Body of pancreas (tissue), 4 donors: ENCODE measurements at places on chromosomes 7 and 10.

GRCh38 chr7:27107391-27108381 lies 5.2 kb upstream of the HOXA2 start:
- H3K27ac ChIP-seq, result peak overlapping the region; percentile 66
- no peak overlapping the region for H3K4me3 ChIP-seq
- peaks cover 45% of the 10 kb centered on the region for H3K27me3 ChIP-seq
- no peak for DNase-seq

DNA sequence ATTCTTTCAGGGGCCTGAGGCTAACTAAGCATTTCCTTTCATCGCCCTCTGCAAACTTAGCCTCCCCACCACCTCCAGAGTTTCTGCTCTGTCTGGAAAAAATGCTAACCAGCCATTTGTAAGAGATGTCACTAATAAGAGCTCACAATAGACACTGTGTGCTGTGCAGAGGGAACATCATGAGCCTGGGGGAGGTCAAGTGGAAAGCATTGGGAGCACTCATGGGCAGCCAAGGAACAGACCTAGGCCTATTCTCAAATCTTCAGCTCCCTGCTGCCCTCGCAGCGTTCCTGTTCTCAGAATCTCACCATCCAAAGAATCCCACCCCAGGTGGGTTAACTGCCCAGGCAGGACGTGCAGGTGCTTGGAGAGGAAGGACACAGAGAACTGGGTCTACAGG lies 27.1 kb upstream of the GPAM start:
- H3K27me3 ChIP-seq, result no peaks in the 10 kb centered on the region
- no peaks in the 10 kb centered on the region for H3K4me1 ChIP-seq
- no peak overlapping the region for H3K4me3 ChIP-seq
- no peak for DNase-seq
- no peaks in the 10 kb centered on the region for H3K36me3 ChIP-seq

- no peaks in the 10 kb centered on the region for H3K36me3 ChIP-seq
- H3K4me1 ChIP-seq, result no peaks in the 10 kb centered on the region
- no peak overlapping the region for H3K4me3 ChIP-seq
- no peak for DNase-seq
- H3K27ac ChIP-seq, result no peak overlapping the region
These were observed 5.5 kb upstream of the LAMB4 start for GRCh38 chr7:108135446-108136190.

GRCh38 chr10:74453169-74453568 lies 302.1 kb downstream of the ADK start:
- H3K4me3 ChIP-seq, result no peak overlapping the region
- no peaks in the 10 kb centered on the region for H3K27me3 ChIP-seq
- H3K4me1 ChIP-seq, result no peaks in the 10 kb centered on the region
- DNase-seq, result peak; percentile 7
- no peak overlapping the region for H3K27ac ChIP-seq
- no peaks in the 10 kb centered on the region for H3K36me3 ChIP-seq

GRCh38 chr7:50869108-50869725 lies 86.5 kb upstream of the GRB10 start:
- peaks cover 27% of the 10 kb centered on the region for H3K4me1 ChIP-seq
- no peaks in the 10 kb centered on the region for H3K36me3 ChIP-seq
- H3K27ac ChIP-seq, result peak overlapping the region; percentile 81

DNA sequence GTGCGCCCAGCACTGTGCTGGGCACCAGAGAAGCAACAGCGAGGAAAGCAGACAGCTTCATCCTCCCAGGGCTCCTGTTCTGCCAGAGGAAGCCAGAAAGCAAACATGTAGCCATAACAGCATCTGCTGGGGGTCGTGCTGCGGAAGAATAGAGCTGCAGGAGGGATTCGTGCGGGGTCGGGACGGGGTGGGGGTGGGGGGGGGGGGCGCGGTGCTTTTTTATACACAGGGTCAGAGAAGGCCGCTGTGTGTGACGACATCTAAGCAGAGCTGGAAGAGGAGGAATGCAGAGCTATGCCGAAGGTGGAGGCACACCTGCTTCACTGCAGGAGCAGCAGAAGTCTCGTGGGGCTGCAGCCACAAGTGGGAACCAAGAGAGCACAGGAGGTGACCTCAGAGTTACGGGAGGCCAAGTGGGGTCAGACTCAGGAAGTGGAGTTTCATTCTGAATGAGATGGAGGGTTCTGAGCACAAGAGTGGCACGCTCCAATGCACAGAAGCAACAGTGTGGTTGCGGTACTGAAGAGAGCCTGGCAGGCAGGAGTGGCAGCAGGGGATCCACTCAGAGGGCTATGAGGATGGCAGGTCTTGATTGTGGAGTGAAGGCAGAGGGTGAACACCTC lies 11.1 kb downstream of the PKD1L1 start:
- H3K36me3 ChIP-seq, result no peaks in the 10 kb centered on the region
- H3K27me3 ChIP-seq, result no peaks in the 10 kb centered on the region
- no peak for DNase-seq
- H3K27ac ChIP-seq, result no peak overlapping the region

GRCh38 chr7:142025896-142026295 lies 30.2 kb downstream of the MGAM start:
- H3K4me1 ChIP-seq, result no peaks in the 10 kb centered on the region
- no peaks in the 10 kb centered on the region for H3K27me3 ChIP-seq
- no peak for DNase-seq
- no peak overlapping the region for H3K27ac ChIP-seq
- H3K4me3 ChIP-seq, result no peak overlapping the region

DNA sequence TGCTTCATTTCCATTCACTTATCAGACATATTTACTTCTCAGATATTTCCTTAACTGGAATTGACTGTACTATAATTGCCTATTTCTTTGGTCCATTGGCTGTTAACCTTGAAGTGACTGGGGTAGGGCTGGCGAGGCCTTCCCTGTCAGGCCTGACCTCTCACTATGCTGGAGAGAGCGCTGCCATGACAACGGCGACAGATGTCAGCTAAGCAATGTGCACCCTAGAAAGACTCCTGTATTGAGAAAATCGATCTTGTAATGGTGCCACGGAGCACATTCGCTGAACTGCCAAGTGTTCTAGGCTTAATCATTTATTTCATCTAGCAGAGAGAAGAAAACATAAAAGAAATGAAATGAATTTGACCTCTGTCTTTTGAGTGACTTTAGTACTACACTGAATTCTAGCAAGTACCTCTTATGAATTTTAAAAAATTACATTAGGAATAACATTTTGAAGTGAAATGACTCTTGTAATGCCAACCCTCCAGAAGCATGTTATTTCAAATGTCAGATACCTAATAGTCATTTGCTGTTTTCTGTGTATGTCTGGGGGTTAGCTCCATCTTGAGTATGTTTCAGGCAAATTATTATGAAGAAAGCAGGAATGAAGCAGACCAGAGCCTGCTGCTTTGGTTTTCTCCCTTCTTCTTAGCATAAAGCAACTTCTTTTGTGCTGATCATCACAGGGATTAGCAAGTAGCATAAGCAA lies 148.0 kb downstream of the SNX10 start:
- H3K27me3 ChIP-seq, result no peaks in the 10 kb centered on the region
- peaks cover 24% of the 10 kb centered on the region for H3K4me1 ChIP-seq
- no peak overlapping the region for H3K4me3 ChIP-seq
- no peak overlapping the region for H3K27ac ChIP-seq

GRCh38 chr7:105857009-105857952 lies 19.1 kb downstream of the ATXN7L1 start:
- H3K4me1 ChIP-seq, result no peaks in the 10 kb centered on the region
- DNase-seq, result no peak
- H3K27me3 ChIP-seq, result no peaks in the 10 kb centered on the region
- no peak overlapping the region for H3K4me3 ChIP-seq
- no peaks in the 10 kb centered on the region for H3K36me3 ChIP-seq

DNA sequence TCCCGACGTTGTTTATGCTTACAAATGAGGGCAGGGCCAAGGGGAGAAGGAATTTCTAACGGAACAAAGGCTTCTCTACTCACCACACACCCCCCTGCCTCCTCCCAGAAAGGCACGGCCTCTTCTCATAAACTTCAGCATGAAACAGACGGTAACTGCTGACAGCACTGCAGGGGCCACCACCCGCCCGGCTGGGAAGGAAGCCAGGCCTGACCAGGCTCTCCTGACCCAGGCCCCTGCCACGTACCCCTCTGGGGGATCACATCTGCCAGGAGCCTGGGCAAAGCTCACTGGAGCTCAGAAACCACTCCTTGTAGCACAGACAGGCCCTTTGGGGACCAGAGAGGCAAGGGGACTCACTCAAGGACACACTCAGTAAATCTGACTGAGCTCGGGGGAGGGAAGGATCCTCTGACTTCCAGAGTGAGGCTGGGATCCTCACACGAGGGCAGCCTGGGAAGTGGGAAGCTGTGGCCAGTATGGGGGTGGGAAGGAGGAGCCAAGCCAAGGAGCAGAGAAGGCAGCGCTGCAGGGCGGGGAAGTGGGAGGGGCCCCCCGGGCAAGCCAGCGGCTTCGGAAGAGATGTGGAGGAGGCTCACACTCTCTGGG lies 46.1 kb downstream of the ZCCHC24 start:
- no peaks in the 10 kb centered on the region for H3K27me3 ChIP-seq
- H3K27ac ChIP-seq, result no peak overlapping the region
- H3K4me1 ChIP-seq, result peaks cover 19% of the 10 kb centered on the region
- peak; percentile 76 for DNase-seq

DNA sequence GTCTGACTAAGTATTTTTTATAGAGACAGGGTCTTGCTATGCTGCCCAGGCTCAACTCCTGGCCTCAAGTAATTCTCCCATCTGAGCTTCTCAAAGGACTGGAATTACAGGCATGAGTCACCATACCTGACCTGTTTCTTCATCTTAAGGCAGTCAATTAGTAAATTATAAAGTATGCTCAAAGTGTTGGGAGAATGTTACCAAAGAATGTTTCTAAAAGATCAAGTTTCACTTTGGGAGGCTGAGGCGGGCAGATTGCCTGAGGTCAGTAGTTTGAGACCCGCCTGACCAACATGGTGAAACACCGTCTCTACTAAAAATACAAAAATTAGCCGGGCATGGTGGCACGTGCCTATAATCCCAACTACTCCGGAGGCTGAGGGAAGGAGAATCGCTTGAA lies 117.0 kb downstream of the ALOX5 start:
- H3K36me3 ChIP-seq, result no peaks in the 10 kb centered on the region
- peaks cover 11% of the 10 kb centered on the region for H3K4me1 ChIP-seq
- DNase-seq, result no peak
- no peak overlapping the region for H3K27ac ChIP-seq
- H3K4me3 ChIP-seq, result no peak overlapping the region

DNA sequence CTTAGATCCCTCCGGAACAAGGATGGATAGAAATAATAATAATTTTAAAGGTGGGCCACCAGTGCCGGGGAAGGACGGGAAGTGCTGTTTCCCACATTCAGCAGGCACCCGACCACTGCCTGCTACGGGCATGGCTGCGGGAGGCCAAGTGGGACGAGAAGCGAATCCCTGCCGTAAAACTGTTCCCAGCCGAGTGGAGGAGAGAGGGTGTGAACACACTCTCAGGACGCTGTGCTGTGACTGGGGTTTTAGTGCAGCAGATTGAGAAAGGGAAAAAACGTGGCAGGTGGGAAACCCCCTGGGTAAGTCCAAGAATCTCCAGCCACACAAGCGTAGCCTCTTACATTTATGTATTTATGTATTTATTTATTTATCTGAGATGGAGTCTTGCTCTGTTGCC lies 158.8 kb downstream of the DNAJB6 start:
- no peaks in the 10 kb centered on the region for H3K27me3 ChIP-seq
- H3K4me3 ChIP-seq, result no peak overlapping the region
- no peaks in the 10 kb centered on the region for H3K36me3 ChIP-seq
- H3K27ac ChIP-seq, result no peak overlapping the region
- no peak for DNase-seq

- no peak overlapping the region for H3K4me3 ChIP-seq
- peak; percentile 71 for DNase-seq
- H3K27me3 ChIP-seq, result no peaks in the 10 kb centered on the region
- H3K4me1 ChIP-seq, result peaks cover 22% of the 10 kb centered on the region
- H3K36me3 ChIP-seq, result no peaks in the 10 kb centered on the region
These were observed 5.7 kb downstream of the LDB3 start for GRCh38 chr10:86673827-86674581.

DNA sequence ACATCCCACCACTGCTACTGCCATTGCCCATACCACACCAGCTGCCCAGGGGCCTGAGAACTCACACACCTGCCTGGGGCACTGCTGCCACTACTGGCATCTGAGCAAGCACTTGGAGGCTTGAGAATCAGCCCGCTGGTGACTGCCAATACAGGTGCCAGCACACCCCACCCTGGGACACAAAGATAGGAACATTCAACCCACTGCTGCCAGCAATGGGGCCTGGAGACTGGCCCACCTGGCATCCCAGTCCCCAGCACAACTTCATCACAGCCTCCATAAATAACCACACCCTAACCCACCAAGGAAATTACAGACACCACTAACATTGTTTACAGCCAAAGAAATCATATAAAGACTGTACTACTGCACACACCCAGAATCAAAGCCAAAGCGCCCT lies 115.9 kb downstream of the SLC16A9 start:
- H3K4me3 ChIP-seq, result no peak overlapping the region
- no peak overlapping the region for H3K27ac ChIP-seq
- H3K4me1 ChIP-seq, result no peaks in the 10 kb centered on the region
- H3K36me3 ChIP-seq, result no peaks in the 10 kb centered on the region
- no peaks in the 10 kb centered on the region for H3K27me3 ChIP-seq
- peak; percentile 17 for DNase-seq

DNA sequence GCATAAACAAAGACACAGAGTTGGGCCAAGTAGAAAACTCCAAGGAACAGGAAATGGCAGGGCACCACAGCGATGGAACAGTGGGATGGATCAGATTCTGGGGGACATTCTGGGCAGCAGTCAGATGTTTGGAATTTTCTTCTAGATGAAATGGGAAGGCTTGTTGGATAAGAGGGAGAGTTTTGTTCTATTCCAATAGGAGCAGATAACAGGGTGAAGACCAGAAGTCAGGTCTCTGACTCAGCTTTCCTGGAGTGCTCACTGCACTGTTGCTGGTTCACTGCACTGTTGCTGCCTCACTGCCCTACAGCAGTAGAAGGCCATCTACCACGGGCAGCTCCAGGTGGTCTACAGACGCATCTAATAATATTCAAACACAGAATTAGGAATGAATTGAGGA lies 135.6 kb downstream of the ATE1 start:
- no peaks in the 10 kb centered on the region for H3K27me3 ChIP-seq
- DNase-seq, result no peak
- H3K27ac ChIP-seq, result no peak overlapping the region
- no peak overlapping the region for H3K4me3 ChIP-seq

GRCh38 chr10:23493711-23494110 lies 54.8 kb downstream of the OTUD1 start:
- no peak overlapping the region for H3K4me3 ChIP-seq
- H3K4me1 ChIP-seq, result no peaks in the 10 kb centered on the region
- no peak for DNase-seq
- H3K36me3 ChIP-seq, result no peaks in the 10 kb centered on the region
- no peak overlapping the region for H3K27ac ChIP-seq

DNA sequence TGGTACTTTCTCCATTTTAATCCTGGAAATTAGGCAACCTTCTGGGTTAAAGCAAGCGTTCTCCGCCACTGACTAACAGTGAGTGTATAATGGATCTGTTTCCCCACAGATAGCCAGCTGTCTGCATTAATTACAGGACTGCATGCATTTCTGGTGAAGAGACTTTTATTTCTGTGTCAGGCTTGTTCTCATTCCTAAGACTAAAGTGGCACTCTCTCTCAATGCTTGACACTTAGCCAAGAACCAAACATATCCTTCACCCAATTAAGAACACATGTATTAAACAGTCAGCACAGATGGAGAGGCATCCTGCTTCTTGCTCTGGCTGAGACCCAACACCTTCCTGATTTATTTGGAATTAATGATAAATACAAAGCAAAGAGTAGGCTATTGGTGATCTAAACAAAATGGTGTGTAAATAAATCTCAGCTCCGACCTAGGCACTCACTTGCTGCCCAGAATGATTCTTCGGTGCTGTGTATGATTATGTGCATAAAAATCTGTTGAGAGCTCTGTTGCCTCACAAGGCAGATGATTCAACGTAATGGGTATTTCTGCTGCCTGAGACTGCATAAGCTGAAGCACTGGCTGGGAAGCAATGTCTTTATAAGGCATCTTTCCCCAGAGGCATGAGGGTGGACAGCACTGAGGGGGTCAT lies 16.8 kb downstream of the CALU start:
- H3K4me3 ChIP-seq, result no peak overlapping the region
- no peak for DNase-seq
- H3K27me3 ChIP-seq, result no peaks in the 10 kb centered on the region
